ENCODE measurements at places on chromosomes 3 and 15. TPM values are rescaled to one million over a fixed set of nuclear protein-coding genes. Genes with fewer than 3 reads are reported as not detected.

CCDC71 gene
- 31.1 TPM for total RNA-seq

P2RY12 gene
- 0.29 TPM for total RNA-seq

HEG1 gene
- total RNA-seq = 113 TPM

FGF7 gene
- total RNA-seq = 278 TPM

EEF1AKMT4 gene
- 2.0 TPM for total RNA-seq

KATNBL1 gene
- 24.6 TPM for total RNA-seq

DPH3 gene
- 19.1 TPM for total RNA-seq

ADAMTSL3 gene
- total RNA-seq = 1.2 TPM

OPA1 gene
- 70.8 TPM for total RNA-seq

TKT gene
- 680 TPM for total RNA-seq

GHSR gene
- not detected for total RNA-seq

ZNF639 gene
- total RNA-seq = 36.4 TPM

GPR62 gene
- under 0.01 TPM for total RNA-seq

LSG1 gene
- total RNA-seq = 32.3 TPM

GABRG3 gene
- not detected for total RNA-seq

ACAP2 gene
- 81.9 TPM for total RNA-seq

MNS1 gene
- total RNA-seq = 3.9 TPM

RAB11A gene
- 258 TPM for total RNA-seq

THAP10 gene
- 2.5 TPM for total RNA-seq

IL5RA gene
- total RNA-seq = not detected

MON1A gene
- total RNA-seq = 19.2 TPM

PRTG gene
- 1.7 TPM for total RNA-seq

IQCF5 gene
- not detected for total RNA-seq

IMPG2 gene
- 0.33 TPM for total RNA-seq

SAMMSON gene
- total RNA-seq = not detected

ISG20 gene
- total RNA-seq = 4.8 TPM

ZIC1 gene
- total RNA-seq = not detected

HCN4 gene
- not detected for total RNA-seq

CLDN16 gene
- total RNA-seq = not detected

ATP13A4 gene
- total RNA-seq = 0.33 TPM

ZPLD1 gene
- total RNA-seq = not detected

MASP1 gene
- 178 TPM for total RNA-seq

MUSTN1 gene
- total RNA-seq = not detected

STRIT1 gene
- total RNA-seq = not detected

LRRN1 gene
- under 0.01 TPM for total RNA-seq

WDR5B gene
- total RNA-seq = 6.1 TPM

SLC12A1 gene
- not detected for total RNA-seq

CCDC13 gene
- total RNA-seq = 0.29 TPM

GABRA5 gene
- not detected for total RNA-seq

SPINT1 gene
- 0.15 TPM for total RNA-seq

RASGRF1 gene
- total RNA-seq = under 0.01 TPM

DOCK3 gene
- 0.29 TPM for total RNA-seq

CCR9 gene
- total RNA-seq = not detected

P2RY13 gene
- not detected for total RNA-seq

ARNT2 gene
- 4.7 TPM for total RNA-seq

MKRN3 gene
- total RNA-seq = 3.0 TPM

P2RY14 gene
- total RNA-seq = not detected

CYP11A1 gene
- total RNA-seq = 1.0 TPM

KCTD6 gene
- 6.9 TPM for total RNA-seq

RLBP1 gene
- total RNA-seq = not detected

SECISBP2L gene
- 39.7 TPM for total RNA-seq

EPB42 gene
- total RNA-seq = not detected

CPNE9 gene
- total RNA-seq = not detected

PRR20G gene
- total RNA-seq = not detected

All from smooth muscle cell of trachea (primary cell).